ENCODE measurements at places on chromosomes 16 and 17.

GRCh38 chr16:56836410-56837230 is 28.4 kb upstream of the SLC12A3 start:
- DNase-seq: no peak

GRCh38 chr17:1518410-1518809 is 2.0 kb upstream of the INPP5K start:
- DNase-seq: no peak

DNA sequence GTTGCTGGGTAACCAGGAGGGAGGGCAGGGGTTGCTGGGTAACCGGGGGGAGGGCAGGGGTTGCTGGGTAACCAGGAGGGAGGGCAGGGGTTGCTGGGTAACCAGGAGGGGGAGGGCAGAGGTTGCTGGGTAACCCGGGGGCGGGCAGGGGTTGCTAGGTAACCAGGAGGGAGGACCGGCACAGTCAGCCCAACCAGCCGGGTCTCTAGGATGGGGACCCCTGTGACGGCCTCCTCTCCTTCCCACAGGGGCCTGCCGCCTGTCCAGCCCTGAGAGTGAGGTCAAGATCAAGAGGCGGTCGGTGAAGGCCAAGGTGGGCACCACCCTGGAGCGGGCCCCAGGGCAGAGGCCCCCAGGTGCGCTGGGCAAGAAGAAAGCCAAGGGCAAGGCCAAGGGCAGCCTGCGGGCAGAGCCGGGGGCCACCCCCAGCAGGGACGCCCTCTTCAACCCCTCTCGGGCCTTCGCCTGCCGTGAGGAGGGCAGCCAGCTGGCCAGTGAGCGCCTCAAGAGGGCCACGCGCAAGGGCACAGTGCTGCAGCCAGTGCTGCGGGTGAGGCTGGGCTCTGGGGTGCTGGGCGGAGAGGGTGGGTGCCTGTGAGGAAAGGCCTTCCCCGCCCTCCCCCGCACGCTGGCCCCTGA is 54.6 kb downstream of the ACTG1 start:
- DNase-seq: no peak

GRCh38 chr17:59417452-59417851 is 86.0 kb downstream of the YPEL2 start:
- DNase-seq: no peak

DNA sequence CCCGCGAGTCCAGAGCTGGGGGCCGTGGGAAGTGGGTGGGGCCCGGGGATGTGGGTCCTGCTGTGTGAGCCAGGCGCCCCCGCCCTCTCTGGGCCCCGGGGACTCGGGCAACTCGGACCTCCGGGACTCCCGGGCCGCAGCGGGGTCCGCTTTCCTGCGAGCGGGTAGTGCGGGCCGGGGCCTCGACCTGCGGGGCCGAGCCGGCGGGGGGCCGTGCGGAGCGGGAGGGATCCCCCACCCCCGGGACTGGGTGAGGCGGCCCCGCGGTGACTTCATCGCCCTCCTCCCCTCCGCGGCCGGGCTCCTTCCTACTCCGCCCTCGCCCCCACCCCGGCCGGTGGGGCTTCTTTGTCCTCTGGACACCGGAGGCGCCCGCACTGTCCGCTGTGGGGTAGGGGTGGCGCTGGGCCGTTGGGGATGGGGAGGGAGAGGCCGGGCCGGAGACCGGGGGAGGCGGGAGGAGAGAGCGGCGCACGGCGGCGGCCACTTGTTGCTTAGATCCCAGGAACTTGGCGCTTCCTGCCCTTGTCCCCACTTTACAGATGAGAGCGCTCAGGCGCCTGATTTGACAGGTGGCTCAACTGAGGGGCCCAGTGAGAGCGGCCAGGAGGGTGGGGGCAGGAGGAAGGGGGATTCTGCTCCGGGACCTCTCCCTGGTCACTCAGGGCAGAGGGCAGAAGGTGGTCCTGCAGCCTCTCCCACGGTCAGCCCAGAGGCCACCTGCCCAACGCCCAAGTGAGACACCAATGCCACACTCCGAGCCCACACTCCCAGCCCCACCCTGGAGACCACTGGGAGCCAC is 874 bp downstream of the CMTM3 start:
- no peak for DNase-seq

DNA sequence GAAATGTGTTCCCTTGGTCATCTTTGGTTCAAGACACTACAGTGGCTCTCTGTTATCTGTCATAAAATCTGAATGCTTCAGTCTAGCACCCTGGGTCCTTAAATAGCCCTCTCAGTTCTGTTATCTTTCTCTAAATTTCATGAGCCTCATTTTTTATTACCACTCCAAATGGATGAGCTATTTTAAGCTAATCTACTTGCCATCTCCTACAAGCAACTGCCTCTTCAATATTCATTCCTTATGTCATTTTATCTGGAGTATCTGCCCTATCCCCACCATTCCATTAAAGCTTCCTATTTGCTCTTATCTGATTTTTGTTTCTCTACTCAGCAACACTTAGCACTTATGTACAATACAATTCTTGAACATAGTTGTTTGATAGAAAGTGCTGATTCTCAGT is 28.0 kb upstream of the EVI2A start:
- DNase-seq: no peak

GRCh38 chr17:78802459-78802858 is 20.4 kb upstream of the CYTH1 start:
- DNase-seq: no peak

DNA sequence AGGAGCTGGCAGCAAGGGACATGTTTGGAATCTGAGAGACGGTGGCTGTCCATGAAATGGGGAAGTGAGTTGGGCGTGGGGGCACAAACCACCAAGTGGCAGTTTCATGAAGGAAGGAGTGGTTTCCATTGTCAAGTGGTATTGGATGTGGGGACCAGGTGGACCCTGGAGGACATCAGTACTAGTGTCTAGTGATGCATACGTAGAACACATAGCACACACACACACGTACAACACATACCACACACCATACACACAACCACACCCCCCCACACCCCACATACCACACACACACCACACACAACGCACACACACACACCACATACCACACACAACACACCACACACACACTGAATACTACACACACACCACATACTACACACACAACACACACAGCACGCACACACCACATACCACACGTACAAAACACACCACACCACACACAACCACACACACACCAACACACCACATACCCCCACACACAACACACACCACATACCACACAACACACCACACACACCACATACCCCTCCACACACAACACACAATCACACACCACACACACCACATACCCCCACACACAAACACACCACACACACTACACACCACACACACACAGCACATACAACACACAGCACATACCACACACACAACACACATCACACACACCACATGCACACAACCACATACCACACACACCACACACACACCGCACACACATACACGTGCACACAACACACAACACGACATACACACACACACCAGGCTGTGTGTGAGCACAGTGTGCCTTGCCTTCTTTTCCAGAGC is 41.1 kb upstream of the GSE1 start:
- DNase-seq: peak; percentile 50

DNA sequence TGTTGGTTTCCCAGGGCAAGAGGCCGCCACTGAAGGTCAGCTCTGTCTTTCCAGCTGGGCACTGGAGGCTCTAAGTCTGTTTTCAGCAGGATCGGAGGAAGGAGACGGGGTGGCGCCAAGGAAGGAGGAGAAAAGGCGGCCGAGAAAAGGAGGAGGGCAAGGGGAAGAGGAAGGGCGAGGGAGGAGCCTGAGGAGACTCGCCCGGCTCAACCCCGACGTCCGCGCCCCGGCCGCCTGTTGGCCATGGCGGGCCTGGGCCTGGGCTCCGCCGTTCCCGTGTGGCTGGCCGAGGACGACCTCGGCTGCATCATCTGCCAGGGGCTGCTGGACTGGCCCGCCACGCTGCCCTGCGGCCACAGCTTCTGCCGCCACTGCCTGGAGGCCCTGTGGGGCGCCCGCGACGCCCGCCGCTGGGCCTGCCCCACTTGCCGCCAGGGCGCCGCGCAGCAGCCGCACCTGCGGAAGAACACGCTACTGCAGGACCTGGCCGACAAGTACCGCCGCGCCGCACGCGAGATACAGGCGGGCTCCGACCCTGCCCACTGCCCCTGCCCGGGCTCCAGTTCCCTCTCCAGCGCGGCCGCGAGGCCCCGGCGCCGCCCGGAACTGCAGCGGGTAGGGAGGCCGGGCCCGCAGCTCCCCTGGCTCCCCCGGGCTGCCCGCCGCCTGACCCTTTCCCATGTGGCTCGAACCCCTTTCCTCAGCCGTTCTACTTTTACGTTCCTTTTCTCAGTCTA is at the start of gene RNF135:
Gene RNF135 (plus strand): TSS at position 209 of the 737 bp plus-strand sequence. CDS start 35 bp downstream, at position 244.
- DNase-seq: peak; percentile 37

DNA sequence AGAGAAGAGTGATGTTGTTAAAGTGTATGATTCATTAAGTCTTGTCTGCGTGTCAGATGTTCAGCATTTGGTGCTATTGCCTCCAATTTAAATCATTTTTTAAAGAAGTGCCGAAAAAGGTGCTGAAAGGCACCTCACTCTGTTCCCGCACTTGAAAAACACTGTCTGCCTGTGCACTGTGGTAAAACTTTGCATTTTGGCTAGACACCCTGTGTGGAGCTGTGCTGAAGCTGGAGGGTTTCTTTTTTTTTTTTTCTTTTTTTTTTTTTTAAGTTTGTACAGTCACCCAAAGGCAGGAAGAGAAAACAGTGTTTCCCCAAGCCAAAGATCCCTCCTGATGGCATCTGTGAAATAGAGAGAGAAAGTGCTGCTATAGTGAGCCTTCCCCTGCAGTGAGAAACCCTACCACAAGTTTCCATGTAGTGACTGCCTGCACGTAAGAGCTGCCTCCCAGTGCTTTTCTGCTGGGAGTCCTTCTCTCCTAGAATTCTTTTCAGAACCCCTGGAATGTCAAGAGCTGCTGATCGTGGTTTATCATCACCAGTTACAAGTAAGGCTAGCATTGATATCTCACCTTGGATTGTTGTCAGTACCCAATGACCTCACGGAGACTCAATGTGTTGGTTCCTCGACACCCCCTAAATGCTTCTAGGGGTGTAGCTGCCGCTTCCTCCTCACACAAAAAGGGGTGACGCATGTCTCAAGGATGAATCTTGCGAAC is 116.0 kb upstream of the SOX9 start:
- no peak for DNase-seq

- DNase-seq: no peak
Measured at GRCh38 chr17:4475001-4475400, 23.7 kb upstream of the SPNS2 start.
